ENCODE measurements at places on chromosomes 7 and 10. TPM values are rescaled to one million over a fixed set of nuclear protein-coding genes. Genes with fewer than 3 reads are reported as not detected.

The SUN3 gene
- not detected for total RNA-seq

The LIPK gene
- not detected for total RNA-seq

The ADAM12 gene
- 6.9 TPM for total RNA-seq

The GIMAP8 gene
- 15.8 TPM for total RNA-seq

The CCDC136 gene
- total RNA-seq = 11.7 TPM

DNA sequence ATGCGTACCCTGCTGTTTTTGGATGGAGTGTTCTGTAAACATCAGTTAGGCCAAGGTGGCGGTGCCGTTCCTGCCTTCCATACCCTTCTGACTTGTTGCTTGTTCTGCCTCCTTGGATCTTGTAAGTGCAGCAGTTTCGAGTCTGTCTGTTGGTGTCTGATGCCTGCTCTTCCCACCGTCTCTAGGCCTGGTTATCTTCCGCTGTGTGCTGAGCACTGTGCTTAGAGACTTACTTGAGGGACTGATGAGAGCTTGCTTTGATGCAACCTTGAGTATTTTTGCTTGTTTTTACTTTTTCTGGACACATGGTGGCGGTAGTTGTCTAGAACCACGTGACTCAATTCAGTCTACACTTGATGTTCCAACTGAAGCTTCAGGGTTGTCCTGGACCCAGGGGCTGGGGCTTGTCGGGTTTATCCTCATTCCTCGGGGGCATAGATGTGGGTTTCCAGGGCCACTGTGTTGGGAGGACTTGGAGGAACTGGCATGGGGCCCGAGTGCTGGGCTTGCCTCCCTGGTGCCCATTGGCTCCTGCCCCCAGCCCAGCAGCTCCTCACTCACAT, 14.4 kb upstream of the SPRN start:
- no peak overlapping the region for H3K27ac ChIP-seq
- H3K36me3 ChIP-seq = no peaks in the 10 kb centered on the region
- DNase-seq = no peak

DNA sequence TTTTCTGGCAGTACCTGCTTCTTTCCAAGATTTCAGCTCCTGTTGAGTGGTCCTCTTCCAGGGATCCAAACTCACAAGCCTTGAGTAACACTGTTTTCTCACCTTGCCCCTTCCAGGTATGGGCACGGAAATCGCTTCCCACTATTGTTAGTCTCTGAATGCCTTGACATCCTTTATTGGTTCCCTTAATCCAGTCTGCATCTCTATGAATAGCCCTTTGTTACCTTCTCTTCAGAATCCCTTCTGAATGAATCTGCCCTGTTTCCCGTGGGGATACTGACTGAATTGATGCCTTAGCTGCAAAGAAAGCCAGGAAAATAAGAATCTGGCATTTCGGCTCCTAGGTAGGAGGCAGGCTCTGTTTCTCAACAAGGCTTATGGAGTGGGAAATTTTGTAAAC, 467.7 kb downstream of the PLXNA4 start:
- H3K4me1 ChIP-seq = no peaks in the 10 kb centered on the region
- no peaks in the 10 kb centered on the region for H3K27me3 ChIP-seq
- H3K27ac ChIP-seq = no peak overlapping the region
- H3K4me3 ChIP-seq = no peak overlapping the region
- no peaks in the 10 kb centered on the region for H3K36me3 ChIP-seq

GRCh38 chr7:149005427-149006344, 22.6 kb downstream of the PDIA4 start:
- H3K27me3 ChIP-seq = no peaks in the 10 kb centered on the region
- no peak overlapping the region for H3K27ac ChIP-seq
- peaks cover 74% of the 10 kb centered on the region for H3K36me3 ChIP-seq
- no peak overlapping the region for H3K4me3 ChIP-seq
- DNase-seq = peak; percentile 85

DNA sequence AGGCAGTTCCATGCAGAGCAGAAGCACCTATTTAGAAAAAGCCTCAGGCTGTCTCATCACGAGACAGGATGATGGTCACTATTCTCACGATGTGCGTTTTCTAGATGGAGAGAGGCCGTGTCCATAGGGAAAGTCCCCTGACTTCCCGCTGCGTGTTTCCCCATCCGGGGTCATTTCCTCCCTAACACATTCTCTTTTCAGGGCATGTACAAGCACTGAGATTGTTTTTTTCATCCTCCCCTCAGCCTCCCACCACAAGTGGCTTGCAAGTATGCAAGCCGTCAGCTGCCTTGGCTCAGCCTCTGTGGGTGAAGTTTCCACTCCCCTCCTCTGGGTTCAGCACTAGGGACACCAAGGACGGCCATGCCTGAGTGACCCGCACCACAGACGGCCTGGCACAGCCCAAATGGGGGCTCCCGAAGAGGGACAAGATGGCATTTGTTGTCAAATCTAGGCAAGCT, 2.7 kb upstream of the CALML5 start:
- DNase-seq = no peak
- no peaks in the 10 kb centered on the region for H3K4me1 ChIP-seq
- no peaks in the 10 kb centered on the region for H3K36me3 ChIP-seq
- no peak overlapping the region for H3K4me3 ChIP-seq
- H3K27ac ChIP-seq = no peak overlapping the region

DNA sequence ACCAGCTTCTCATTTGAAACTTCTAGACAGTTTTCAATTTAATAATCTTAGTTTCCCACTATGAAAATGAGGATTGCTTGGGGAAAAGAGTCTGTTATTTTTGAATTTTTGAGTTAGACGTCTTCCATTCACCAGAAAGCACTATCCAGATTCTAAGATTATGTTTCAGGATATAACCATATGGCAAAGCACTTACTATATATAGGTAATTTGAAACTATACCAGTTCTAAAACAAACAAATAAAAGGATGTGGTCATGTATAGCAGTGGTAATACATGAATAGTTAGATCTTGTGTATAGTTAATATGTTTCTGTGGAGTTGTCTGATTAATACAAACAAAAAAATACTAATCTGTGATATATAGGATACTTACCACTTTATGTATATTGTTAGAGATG, 320.0 kb downstream of the EXOC4 start:
- no peaks in the 10 kb centered on the region for H3K27me3 ChIP-seq
- no peaks in the 10 kb centered on the region for H3K36me3 ChIP-seq
- H3K27ac ChIP-seq = no peak overlapping the region
- peaks cover 4% of the 10 kb centered on the region for H3K4me1 ChIP-seq
- H3K4me3 ChIP-seq = no peak overlapping the region

DNA sequence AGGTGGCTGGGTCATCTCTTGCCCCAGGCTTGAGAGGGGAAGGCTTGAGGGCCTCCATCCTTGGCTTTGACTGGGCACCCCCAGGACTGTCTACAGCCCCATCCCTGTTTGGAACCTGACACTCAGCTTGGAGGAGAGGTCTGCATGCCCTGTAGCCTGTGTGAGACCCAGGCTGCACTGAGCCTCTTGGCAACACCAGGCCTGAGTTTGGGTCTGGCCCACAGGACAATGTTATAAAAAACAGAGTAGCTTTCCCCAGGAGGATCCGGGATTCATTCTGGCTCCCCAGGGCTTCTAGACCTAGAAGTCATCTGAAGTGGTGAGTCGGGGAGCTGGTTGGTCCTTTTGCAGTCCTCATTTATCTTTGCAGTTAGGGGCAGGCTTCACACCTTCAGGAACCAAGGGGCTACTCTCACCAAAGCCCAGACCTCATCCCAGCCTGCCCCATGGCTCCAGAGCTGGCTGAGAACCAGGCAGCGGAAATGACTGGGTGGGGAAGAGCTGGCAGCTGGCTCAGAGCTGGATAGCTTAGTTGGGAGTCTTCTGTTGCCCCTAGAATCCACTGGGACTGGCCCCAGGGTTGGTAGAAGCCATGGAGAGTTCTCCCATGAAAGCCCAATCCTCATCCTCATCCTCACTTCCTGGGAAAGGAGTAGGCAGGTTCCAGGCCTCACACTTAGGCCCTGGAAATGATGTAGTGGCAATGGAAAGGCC, 68.8 kb downstream of the ADCYAP1R1 start:
- H3K27me3 ChIP-seq = no peaks in the 10 kb centered on the region
- H3K4me3 ChIP-seq = no peak overlapping the region

DNA sequence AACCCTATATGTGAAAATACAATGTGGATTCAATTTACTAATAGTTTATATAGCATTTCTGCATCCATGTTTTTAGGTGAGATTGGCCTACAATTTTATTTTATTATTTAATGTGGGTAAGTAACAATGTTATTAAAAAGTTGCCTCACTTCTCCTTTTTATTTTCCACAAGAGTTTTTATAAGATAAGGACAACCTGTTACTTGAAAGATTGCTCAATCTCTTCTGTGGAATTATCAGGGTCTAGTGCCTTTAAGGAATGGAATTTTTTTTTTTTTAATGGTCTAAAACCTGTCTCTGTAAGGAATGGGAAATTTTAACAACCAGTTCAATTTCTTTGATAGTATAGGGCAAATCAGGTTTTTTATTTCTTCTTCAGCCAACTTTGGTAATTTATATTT, 53.9 kb upstream of the RAB18 start:
- no peak overlapping the region for H3K27ac ChIP-seq
- H3K27me3 ChIP-seq = no peaks in the 10 kb centered on the region
- H3K36me3 ChIP-seq = no peaks in the 10 kb centered on the region
- no peak overlapping the region for H3K4me3 ChIP-seq

GRCh38 chr7:147547252-147547897, 1043.2 kb upstream of the C7orf33 start:
- no peaks in the 10 kb centered on the region for H3K27me3 ChIP-seq
- no peak overlapping the region for H3K4me3 ChIP-seq
- no peaks in the 10 kb centered on the region for H3K4me1 ChIP-seq
- H3K36me3 ChIP-seq = no peaks in the 10 kb centered on the region
- DNase-seq = no peak
- no peak overlapping the region for H3K27ac ChIP-seq

DNA sequence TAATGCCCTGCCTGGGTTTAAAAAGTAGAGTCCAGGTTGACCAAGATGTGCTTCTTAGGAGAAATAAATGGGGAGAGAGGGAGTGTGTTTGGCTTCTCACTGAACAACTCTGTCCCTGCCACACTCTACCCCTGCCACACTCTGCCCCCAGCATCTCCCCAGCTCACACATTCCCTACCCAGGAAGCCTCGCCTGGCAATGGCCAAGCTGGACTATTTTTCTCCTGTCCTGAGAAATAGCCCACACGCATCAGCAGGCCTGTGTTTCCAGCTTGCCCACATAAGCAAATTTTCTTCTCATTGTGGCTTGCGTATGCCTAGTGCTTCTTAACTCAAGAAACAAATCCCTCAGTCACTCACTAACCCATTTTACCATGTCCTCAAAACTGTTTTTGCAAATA, 1.8 kb downstream of the LRRC18 start:
- H3K4me3 ChIP-seq = no peak overlapping the region
- no peaks in the 10 kb centered on the region for H3K36me3 ChIP-seq
- H3K27me3 ChIP-seq = no peaks in the 10 kb centered on the region
- DNase-seq = no peak
- no peaks in the 10 kb centered on the region for H3K4me1 ChIP-seq

GRCh38 chr10:76117949-76118348, 686.5 kb downstream of the LRMDA start:
- H3K4me3 ChIP-seq = no peak overlapping the region
- H3K27me3 ChIP-seq = no peaks in the 10 kb centered on the region
- H3K27ac ChIP-seq = no peak overlapping the region
- H3K36me3 ChIP-seq = no peaks in the 10 kb centered on the region
- no peak for DNase-seq
- no peaks in the 10 kb centered on the region for H3K4me1 ChIP-seq

DNA sequence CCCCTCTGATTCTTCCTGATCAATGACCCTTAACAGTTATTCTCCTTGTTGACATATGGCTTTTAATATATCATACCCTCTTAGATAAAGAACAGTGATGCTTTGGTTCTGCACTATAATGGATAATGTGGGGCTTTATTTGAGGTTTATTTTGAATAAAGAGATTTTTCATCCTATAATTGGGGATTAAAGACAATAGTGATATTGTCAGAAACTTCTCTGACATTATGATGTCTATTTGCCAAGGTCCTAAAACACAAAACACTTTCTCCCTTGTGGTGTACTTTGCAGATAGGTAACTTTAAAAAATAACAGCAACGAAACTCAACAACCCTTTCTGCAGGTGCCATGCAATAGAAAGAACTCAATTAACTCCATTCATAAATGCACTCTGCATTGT, 243.6 kb upstream of the RHOBTB1 start:
- H3K4me3 ChIP-seq = no peak overlapping the region
- no peaks in the 10 kb centered on the region for H3K36me3 ChIP-seq
- H3K27me3 ChIP-seq = no peaks in the 10 kb centered on the region
- DNase-seq = no peak

DNA sequence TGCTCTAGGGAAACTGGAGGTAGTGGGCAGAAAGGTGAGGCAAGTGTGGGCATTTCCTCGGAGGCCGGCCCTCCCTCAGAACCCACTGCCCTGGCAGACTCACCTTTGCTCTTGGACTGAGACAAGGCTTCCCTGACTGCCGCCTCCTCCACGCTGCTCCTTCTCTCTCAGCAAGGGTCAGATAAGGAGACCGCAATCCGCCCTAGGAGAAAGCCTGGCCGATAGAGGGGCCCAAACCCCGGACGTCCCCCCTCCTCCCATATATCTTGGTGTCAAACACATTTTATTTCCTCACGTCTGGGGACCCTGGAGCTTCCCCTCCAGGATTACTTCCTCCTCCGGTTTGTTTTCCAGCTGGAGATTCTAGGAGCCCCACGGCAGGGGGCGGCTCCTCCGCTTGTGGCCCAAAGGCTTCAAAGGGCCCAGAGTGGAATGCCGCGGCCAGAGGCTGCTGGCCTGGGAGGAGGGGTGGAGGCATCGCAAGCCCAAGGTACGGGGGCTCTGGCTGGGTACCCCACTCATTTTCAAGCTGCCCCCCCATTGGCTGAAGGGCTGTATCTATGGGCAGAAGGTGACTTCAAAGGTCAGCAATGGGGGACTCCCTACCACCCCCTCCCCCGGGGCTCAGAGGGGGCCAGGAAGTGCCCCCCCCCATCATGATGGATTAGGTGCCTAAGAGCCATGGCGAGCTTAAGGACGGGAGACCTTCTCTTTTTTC, 31.7 kb upstream of the LBX1 start:
- H3K36me3 ChIP-seq = no peaks in the 10 kb centered on the region
- H3K4me1 ChIP-seq = no peaks in the 10 kb centered on the region
- no peak overlapping the region for H3K27ac ChIP-seq
- no peak for DNase-seq
- peaks cover 51% of the 10 kb centered on the region for H3K27me3 ChIP-seq
- no peak overlapping the region for H3K4me3 ChIP-seq

DNA sequence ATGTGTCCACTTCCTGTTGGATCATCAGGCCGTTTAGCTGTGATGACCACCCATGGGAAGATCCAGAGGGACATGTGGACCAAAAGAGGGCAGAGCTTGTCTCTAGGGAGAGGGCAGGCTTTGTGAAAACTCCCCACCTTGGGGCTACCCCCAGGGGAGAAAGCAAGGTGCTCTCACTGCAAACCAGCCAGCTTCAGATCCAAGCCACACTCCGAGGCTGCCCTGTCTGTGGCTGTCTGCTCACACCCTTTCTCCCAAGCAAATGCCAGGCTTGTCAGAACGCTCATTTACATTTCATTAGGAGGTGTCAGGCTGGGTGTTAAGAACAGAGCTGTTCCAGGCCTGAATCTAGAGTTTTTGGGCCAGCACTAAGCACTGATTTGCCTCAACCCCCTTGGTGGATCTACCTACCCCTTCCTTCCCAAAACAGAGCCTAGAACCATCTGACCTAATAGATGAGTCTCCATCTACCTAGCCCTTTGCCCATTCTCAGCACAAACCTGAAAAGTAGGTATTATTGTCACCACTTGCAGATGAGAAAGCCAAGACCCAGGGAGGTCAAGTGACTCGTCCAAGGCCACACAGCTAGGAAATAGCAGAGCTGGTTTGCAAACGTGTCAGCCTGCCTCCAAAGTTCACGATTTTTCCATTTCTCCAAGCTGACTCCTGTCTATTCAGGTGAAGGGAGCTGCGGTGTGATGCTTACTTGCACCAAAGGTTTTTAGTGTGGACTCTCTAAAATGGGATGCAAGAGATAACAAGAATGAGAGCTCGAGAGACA, 130.9 kb downstream of the EMX2 start:
- H3K36me3 ChIP-seq = no peaks in the 10 kb centered on the region
- H3K27ac ChIP-seq = no peak overlapping the region
- H3K4me1 ChIP-seq = no peaks in the 10 kb centered on the region
- H3K4me3 ChIP-seq = no peak overlapping the region
- peaks cover 5% of the 10 kb centered on the region for H3K27me3 ChIP-seq

All from heart right ventricle (tissue), 16 donors.